Activated naive CD8-positive, alpha-beta T cell treated with anti-CD3 and anti-CD28 coated beads for 36 hours (primary cell): ENCODE measurements at places on chromosomes 7 and 10.

DNA sequence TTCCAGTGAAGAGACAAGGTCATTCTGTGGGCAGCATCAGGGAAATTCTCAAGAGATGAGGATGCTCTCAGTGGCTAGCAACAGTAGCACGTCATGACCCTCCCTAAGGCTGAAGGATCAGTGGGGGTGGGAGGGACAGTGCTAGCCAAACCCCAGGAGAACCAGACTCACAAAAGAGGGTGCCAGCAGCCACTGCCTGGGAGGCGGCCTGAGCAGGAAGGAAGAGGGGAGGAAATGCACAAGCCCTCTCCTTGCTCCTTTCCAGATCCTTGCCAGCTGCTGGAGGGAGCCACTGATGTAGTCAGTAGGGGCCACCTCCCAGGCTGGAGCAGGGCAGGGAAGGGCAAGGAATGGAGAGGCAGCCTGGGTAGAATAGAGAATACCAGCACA, 302.7 kb downstream of the RPS24 start:
- DNase-seq = no peak

GRCh38 chr10:49329146-49329505, 30.2 kb downstream of the C10orf71 start:
- no peak for DNase-seq

DNA sequence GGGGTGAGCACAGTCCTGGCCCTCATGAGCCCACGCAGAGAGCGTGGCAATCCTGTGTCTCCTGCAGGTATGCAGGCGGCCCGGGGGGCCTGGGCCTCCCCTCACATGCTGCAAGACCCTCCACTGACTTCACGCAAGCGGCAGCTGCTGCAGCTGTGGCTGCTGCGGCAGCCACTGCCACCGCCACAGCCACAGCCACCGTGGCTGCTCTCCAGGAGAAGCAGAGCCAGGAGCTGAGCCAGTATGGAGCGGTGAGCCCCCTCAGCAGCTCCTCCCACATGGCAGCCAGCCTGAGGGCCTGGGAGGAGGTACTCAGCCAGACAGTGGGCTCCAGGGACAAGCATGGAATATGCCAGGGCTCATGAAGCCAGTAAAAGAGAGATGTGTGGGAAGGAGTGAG, 8.7 kb downstream of the ZMIZ2 start:
- no peak for DNase-seq

GRCh38 chr10:49172061-49172776, 16.0 kb downstream of the TMEM273 start:
- DNase-seq = no peak

DNA sequence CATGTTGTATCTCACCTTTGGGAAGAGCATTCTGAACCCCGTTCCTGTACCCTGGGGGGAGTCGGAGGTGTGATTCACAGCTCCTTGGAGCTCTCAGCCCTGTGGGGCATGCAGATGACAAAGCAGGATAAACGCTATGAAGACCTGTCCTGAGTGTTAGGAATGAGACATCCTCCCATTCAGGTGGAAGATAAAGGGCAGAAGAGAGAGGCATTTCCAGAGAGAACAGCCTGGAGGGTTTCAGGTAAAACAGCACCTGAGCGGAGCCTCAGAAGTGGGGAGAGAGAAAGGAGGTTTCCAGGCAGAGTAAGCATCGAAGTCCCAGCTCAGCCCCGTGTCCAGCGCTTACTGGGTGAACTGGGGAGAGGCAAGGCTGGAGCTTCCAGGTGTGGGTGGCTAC, 288.9 kb downstream of the KLF6 start:
- no peak for DNase-seq

DNA sequence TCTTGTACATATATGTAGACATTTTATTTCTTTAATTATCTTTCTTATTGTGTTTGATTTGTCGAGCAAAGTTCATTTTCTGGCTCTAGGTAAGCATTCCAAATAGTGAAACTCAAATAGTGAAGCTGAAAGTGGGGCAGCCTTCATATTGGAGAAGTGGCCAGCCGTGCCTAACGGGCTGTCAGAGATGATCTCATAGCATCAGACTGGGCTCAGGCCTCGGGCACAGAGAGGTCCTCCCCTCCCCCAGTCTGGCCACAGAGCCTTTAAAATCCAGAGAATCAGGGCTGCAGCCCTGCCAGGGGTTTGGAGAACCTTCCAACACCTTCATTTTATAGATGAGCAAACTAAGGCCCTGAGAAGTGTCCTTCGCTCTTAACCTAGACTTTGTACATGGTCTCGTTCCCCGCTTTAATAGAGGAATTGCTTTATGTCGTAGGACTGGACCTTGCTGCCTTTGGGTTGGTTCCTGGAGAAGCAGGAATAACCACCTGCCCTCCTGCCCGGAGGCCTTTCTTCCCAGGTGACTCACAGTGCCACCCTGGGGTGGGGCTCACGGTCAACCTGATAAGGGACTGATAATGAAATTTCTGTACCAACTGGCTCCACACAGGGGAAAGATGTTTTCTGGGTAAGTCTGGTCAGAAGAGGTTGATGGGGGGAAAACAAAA, 7.3 kb downstream of the TSPAN15 start:
- no peak for DNase-seq

- DNase-seq = no peak
Measured at GRCh38 chr7:155213955-155214740, 83.5 kb upstream of the INSIG1 start.

DNA sequence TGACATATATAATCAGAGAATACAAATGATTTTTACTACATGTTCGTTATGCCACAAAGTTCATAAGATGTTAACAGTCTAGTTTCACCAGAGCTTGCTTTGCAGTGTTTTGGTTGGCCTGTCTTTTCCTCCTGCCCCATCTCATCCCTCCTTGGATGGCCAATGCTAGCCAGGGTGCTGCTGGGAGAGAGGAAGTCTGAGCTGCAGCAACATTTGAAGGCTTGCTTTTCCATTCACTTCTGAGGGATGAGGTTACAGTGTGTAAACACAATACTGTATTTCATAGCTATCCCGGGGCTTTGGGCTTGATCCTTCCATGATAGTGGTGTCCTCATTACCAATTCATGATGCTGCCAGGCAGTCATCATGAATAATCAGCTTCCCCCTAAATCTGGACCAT, 170.5 kb downstream of the RAB11FIP2 start:
- DNase-seq = no peak

- no peak for DNase-seq
Measured at GRCh38 chr7:73642834-73643233, 18.5 kb upstream of the MLXIPL start.

DNA sequence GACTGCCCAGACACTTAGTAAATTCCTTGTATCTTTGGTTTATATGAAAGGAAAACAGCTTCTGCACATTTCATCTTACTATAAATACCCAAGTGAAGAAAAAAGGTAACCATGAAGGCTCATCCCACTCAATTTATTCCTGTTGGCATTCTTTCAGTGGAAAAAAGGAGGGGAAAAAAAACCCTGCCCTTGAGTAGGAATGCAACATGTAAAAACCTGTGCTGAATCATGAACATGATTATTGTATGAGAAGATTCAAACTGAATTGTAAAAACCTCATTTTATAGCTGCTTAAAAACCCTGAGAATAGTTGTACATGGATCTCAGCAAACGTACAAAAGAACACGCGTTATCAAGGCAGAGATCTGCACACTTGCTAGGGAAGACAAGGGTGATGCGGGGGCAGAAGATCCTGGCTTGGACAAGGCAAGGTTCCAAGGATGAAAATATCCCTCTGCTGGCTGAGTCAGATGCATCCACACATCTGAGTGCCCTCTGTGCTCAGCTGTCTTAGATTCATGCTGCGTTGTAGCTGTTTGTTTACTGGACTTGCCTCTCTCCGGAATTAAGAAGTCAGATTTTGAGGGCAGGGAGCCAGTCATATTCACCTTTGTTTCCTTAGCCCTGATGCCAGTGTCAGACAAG, 658.2 kb downstream of the PARD3 start:
- no peak for DNase-seq

- DNase-seq = no peak
Measured at GRCh38 chr7:107982918-107983389, 20.0 kb downstream of the LAMB1 start.

DNA sequence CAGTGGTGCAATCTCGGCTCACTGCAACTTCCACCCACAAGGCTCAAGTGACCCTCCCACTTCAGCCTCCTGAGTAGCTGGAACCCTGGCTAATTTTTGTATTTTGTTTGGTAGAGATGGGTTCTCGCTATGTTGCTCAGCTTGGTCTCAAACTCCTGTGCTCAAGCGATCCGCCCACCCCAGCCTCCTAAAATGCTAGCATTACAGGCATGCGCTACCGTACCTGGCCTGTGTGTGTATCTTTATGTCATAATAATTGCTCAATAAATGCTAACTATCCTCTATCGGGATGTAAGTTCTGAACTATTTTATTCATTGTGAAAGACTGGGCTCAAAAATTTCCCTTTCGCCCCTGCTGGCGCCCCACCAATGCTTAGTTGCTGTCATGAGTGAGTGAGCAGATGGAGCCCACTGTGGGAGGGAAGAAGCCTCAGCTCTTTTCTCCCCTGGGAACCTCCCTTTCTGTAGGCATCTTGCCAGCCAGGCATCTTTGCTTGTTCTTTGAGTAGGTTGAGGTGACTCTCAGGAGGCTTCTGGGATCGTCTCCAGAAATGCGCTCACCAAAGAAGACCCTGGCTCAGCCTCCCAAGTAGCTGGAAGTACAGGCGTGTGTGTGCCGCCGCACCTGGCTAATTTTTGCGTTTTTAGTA, 38.3 kb downstream of the CAMK1D start:
- DNase-seq = no peak

DNA sequence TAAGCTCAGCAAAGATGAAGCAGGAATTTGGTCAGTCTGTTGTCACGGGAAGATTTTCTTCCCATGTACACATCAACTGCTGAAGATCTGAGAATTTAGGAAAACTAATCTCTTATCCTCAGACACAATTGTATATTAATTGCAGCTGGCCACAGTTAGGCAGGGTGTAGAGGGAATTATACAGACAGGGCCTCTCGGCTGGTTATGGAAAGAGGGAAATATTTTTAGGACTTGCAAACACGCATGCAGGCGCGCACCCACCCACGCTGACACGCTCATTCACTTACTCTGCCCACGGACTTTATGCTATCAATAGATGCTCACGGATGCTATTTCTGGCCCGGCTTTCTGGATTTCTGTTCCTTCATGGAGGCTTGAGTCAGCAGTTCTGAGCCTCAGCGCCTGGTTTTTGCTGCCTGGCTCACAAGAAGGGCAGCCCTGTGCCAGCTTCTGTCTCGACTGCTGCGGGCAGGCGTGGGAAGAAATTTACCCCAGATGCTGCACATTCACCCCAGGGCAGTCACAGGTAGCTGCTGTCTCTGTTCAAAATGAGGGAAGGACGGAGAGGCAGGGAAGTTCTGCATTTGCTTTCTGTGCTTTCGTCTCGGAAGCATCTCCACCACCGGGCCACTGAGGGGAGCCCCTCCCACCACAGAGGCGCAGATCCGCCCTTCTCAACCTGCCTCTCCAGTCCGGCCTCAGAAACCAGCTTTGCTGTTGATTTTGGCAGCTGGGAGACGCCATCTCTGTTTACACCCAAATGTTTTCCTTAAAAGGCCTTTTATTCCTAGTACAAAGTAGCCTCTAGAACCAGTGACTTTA, 116.3 kb upstream of the BTBD16 start:
- DNase-seq = no peak

DNA sequence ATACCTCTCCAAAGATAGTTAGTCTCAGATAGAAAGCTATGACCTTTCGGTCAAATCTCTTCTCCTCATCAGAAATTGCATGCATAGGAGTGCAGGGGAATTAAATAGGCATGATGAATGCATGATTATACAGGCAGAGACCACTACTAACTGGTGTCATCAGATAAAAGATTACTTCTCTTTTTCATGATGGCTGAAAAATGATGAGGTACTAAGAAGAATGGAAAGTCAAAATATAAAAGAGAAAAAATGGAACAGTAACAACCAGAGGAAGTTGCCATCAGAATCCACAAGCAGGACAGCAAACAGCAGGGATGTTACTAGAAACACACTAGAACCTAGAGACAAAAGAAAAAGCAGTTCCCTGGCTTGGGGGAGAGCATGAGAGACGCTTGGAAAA, 31.6 kb downstream of the CTTNBP2 start:
- DNase-seq = no peak

GRCh38 chr10:110864662-110865140, 7.0 kb upstream of the PDCD4 start:
- no peak for DNase-seq

DNA sequence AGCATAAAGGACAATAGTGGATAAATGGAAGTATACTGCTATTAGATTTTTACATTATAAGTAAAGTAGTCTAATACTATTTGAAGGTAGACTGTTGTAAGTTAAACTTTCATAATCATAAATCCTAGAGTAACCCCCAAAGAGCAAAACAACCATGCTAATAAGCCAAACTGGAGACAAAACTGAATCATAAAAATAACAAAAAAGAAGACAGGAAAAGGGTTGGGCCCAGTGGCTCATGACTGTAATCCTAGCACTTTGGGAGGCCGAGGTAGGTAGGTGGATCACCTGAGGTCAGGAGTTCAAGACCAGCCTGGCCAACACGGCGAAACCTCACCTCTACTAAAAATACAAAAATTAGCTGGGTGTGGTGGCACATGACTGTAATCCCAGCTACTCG, 9.7 kb downstream of the CACUL1 start:
- DNase-seq = no peak

DNA sequence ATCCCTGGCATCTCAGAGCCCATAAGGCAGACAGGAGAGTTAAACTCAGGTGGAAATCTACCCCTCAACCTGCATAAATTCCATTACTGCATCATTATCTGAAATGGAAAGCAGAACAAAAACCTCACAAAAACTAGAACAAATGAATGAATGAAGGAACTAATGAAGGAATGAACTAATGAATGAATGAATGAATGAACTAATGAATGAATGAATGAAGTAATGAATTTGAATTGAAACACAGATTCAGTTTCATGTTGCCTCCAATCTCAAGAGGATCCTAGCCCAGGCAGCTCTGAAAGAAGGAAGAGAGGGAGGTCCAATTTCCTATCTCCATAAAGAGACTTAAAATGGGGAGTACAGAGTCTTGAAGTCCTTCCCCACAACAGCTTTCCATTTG, 1.9 kb upstream of the UCN3 start:
- no peak for DNase-seq

DNA sequence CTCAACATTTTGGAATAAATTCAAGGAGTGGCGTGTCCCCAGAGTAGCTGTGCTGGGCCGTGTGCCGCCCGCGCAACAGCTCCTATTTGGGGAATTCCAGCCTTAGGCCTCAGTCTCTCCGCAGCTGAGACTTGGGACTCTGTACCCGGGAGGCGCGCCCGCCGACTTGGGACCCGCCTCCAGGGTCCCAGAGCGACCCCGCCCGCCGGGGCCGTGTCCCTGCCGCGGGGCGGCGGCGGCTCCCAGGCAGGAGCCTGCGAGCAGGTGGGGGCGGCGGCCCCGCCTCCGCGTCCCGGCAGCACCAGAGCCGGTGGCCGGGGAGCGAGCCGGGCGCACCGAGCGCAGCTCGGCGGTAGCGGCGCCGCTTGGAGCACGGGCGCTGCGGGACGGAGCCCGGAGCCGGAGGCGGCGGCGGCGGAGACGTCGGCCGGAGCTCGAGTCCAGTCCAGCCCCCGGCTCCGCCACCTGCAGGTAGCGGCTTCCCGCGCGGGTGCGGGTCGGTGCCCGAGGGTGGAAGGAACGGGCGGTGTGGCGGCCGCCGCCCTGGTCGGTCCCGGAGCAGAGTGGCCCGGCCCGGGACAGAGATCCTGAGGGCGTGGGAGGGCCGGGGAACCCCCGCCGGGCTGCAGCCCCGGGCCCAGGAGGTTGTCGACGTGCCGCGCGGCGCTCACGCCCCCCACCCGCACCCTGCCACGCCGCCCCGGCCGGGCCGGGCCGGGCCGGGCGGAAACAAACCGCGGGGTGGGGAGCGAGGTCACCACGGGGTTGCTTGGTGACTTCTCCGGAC, at the start of gene WIPF3:
TSS of gene WIPF3 (plus strand) at position 301 of the 787 bp plus-strand sequence. CDS start 28,217 bp downstream, outside the sequence.
- peak; percentile 22 for DNase-seq
